ENCODE measurements at places on chromosomes 7 and 10. TPM values are rescaled to one million over a fixed set of nuclear protein-coding genes. Genes with fewer than 3 reads are reported as not detected.

ACTL6B gene
- not detected for total RNA-seq

NPC1L1 gene
- not detected for total RNA-seq

ZPBP gene
- not detected for total RNA-seq

AFAP1L2 gene
- total RNA-seq, result 7.3 TPM

COL28A1 gene
- total RNA-seq, result not detected

MBL2 gene
- total RNA-seq, result not detected

SRGN gene
- total RNA-seq, result 1,720 TPM

CALHM1 gene
- not detected for total RNA-seq

FAM149B1 gene
- 32.2 TPM for total RNA-seq
